NAMALWA (cell line): ENCODE measurements at places on chromosomes 13 and 19.

- no peak for DNase-seq
These were observed 507.4 kb upstream of the KLF12 start for GRCh38 chr13:74641586-74641985.

DNA sequence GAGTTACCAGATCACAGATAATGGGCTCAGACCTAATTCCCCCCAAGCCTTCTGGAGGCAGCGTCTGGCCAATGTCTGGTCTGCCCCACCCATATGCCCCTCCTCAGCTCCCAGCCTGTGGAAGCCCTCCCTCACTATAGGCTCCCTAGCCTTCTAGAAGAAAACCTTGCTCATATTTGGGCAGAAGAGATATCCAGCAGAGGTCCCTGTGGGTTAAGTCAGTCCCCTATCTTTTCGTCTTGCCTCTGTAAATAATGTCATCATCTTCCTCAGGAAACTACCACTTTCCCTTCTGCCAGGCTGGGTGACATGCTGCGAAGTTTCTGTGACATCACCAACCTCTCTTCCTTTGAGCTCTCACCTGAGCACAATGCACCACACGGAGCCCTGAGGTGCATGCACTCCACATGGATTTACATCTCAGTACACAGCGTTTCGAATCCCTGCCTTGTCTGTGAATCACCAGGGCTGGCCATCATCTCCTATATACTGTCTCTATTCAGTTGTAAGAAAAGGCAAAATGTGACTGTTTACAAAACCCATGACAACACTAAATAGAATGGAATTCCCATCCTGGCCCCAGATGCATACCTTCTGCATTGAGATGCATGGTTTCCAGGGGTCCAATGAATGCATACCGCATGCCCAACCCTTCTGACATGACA, 112.8 kb downstream of the CRYL1 start:
- no peak for DNase-seq

DNA sequence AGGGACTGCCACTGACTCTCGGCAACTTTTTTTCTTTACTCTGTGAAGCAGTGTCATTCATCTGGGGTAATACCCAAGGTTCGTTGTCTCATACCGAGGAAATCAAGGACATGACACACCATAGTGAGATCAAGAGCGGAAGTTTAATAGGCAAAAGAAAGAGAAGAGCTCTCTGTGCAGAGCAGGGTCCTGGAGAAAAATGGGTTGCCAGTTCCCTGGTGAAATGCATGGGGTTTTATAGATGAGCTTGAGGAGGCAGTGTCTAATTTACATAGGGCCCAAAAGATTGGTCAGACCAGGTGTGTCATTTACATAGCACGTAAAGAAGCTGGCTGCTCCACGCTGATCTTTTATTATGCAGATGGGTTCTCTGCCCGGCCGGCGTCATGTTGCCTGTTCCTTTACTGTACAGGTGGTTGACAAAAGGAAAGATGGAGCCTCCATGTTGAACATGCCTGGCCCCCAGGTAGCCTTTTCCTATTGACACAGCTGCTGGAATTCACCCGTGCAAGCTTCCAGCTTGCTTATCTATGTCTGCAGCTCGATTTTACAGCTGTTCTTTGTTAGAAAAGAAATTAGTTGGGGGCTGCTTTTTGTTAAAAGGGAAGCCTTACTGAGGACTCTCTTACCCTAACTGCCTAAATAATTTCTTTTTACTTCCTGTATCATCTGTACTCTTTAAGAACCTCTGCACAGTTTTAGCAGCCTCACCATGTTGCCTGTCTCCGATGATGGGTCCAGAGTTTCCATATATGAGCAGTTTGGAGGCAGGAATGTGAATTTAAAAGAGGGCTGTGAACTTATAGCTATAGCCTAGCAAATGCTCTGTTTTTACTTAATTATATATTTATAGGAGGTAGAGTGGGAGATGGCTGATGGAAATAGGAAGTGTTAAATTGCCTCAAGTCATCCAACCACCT, 98.0 kb upstream of the DIAPH3 start:
- DNase-seq = no peak

DNA sequence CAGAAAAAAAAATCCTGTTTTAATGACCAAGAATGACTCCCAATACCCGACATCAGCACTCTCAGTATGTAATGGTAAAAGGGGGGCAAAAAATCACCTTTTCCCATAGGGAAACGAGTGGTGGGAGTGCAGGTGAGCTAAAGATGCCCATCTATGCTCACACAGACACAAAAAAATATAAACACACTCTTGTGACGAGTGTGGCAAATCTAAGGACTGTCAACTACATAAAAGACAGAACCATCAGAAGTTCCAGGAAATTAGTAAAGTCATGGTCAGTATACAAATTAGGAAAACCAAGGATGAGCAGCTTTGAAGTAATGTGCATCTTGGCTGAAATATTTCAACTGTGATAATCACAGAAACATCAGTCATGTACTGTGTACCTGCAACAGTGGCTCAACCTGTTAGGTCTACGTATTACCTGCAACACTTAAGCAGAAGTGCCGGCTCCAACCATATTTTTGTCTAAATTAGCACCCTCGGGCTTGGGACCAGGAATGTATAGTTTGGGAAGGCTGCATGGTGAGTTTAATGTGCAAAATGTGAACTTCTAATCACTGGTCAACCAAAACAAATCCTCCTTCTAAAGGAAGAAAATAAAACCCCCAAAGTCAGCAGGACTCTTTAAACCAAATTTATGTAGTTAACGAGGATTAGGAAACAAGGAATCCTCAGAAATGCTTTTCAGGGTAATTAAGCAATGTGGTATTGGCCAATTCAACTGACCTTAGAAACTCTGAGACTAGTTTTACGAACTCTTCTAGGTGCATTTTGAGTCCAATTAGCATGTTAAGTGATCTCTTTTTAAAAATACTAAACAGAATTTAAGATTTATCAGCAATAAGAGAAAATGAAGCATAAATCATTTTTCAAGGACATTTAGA, 24.3 kb downstream of the ANKRD10 start:
- DNase-seq = no peak

DNA sequence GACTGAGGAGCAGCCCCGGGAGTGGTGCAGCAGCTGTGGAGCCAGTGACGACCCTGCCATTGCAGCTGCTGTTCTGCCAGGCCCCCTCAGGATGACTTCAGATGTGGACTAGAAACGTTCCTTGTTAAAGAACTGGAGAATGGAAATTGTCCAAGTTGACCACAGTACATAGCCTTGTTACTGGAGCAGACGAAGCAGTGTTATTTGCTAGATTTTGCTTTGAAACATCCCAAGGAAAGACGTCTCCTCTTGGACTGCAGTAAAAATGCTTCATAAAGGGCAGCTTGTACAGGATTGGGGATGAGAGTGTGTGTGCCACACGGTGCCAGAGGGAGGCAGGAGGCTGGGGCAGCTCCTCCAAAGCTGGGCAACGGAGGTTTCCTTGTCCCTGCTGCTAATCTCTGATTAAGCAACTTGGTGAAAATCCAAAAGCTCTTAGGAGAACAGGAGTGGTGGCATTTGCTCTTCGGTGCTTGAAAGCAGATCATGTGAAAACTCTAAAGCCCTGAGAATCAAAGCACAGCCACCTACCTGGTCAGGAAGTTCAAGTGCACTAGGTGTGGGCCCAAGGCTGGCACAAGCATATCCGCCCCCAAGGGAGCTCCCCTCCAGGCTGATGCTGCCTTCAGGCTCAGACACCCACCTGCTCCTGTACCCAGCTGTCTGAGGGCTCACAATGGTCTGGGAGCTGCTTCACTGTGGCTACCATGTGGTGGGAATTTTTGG, 34.5 kb downstream of the SHISA2 start:
- DNase-seq = no peak

DNA sequence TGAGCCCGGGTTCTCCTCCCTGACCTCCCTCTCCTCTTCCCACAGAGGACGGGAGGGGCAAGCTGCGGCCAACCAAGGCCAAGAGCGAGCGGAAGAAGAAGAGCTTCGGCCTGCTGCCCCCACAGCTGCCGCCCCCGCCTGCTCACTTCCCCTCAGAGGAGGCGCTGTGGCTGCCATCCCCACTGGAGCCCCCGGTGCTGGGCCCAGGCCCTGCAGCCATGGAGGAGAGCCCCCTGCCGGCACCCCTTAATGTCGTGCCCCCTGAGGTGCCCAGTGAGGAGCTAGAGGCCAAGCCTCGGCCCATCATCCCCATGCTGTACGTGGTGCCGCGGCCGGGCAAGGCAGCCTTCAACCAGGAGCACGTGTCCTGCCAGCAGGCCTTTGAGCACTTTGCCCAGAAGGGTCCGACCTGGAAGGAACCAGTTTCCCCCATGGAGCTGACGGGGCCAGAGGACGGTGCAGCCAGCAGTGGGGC, 162.2 kb downstream of the KDM4B start:
- peak; percentile 76 for DNase-seq

DNA sequence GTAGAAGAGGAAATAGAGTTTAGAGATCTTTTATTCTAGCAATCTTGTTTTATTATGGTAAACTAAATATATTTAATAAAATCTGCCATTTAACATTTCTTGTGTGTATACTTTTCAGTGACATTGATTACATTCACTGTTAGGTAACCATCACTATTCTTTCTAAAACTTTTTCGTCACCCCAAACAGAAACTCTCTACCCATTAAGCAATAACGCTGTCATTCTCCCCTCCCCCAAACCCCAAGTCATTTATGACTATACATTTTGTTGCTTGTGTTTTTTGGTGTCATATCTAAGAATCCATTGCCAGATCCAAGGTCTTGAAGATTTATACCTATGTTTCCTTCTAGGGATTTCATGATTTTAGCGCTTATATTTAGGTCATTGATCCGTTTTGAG, 10.6 kb downstream of the URI1 start:
- DNase-seq = no peak

- DNase-seq = no peak
These were observed 10.5 kb downstream of the MLLT1 start for GRCh38 chr19:6269101-6269886.

DNA sequence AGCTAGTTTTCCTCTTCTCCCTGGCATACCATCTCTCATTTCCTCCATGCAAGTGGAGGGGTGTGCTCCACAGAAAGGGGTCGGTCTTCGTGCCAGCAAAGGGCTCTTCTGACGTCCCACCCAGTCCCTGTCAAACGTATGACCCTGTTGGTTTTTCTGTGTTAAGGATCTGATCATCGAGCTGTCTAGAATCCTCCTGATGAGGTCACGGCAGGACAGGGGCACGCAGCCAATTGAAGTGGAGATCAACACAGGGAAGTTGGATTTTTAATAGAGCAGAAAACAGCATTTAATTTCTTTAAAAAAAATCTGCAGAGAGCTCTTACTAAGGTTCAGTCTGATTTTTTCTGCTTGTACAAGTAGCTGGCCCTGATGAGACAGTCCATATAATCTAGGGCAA, 339.4 kb downstream of the TEX29 start:
- DNase-seq = no peak

GRCh38 chr13:113656003-113656588, 1.9 kb downstream of the ATP4B start:
- DNase-seq = no peak

DNA sequence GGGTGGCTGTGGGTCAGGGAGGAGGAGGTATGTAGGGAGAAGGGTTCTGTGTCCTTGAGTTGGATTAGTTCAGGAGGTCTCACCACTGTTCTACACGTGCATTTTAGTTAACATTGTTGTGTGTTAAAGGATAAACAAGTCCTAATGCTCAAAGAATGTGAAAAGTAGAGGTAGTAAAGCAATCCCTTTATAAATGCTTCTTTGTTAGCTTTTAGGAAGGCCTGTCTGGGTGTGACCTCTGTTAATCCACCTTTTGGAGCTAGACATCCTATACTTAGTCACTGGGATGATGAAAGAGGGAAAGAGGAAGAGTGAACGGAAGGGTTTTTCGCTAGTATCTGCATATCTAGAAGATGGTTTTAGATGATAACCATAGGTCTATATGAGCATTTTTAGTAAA, 42.2 kb upstream of the FLT1 start:
- no peak for DNase-seq

DNA sequence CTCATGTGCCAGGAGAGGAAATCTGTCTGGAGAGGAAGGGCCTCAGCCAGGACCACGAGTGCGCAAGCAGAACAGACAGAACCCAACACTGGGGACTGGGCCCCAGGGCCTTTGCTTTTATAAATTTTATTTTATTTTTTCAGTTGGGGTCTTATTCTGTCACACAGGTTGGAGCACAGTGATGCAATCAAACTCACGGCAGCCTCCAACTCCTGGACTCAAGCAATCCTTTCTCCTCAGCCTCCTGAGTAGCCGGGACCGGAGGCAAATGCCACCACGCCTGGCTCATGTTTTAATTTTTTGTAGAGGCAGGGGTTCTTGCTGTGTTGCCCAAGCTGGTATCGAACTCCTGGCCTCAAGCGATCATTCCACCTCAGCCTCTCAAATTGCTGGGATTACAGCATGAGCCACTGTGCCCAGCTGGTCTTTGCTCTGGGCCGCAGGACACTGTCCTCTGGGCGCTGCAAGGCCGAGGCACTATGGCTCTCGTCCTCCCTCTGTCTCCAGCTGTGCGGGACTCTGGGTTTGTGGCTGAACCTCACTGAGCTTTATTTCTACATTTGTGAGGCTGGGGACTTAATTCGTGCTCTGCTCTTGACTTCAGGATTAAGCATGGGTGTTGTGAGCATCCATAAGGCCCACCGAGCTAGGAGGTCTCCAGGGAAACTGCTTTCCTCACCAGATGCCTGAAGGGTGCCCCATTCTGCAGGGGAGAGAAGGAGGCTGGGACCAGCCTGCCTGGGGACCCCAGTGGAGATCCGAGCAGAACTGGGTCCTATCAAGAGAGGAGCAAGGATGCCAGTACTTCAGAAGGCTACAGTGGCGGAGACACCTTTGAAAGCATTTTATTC, 144.2 kb upstream of the VSTM2B start:
- no peak for DNase-seq

GRCh38 chr13:48156466-48156865, 61.6 kb upstream of the MED4 start:
- peak; percentile 77 for DNase-seq

DNA sequence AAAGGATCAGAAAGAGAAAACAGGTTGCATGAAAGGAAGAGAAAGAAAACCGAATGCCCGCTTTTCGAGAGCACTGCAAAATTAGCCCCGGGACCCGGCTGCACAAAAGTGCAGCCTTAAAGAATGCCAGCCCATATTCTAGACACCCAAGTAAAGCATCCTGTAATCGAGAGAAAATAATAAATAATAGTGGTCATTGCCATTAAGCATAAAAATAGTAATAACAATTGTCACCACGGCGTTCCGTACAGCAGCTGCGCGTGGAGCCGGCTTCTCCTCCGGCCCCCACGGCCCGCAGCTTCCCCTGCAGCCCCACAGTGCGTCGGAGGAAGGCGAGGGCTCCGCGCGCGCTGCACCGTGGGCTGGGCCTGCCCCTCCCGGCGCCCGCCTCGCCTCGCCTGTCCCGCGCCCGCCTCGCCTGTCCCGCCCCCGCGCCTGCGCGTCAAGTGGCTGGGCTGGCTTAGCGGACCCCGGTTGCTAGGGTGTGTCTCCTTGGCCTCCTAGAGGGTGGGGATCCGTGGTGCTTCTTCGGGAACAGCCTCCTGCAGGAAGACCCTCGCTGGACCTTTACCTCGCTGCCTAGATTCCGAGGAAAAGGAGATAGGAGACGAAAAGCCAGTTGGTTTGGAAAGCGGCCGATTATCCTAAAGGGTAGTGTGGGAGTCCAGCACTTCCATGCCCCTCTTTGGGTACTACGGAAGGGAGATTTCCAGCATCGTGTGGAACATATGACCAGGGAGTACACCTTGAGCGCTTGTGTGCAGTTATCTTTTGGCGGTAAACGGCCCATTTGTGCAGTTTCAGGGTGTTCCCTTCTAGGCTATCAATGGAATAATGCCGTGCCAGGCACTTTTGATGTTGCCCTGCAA, at the start of gene LRRC63:
Gene LRRC63 (plus strand): TSS at position 446 of the 869 bp plus-strand sequence. CDS start 1,107 bp downstream, outside the sequence.
- DNase-seq = peak; percentile 63

- DNase-seq = peak; percentile 92
These were observed 2.8 kb downstream of the DMPK start for GRCh38 chr19:45779231-45780145.

GRCh38 chr13:32911506-32911905, 104.7 kb upstream of the KL start:
- peak; percentile 51 for DNase-seq

GRCh38 chr19:45008552-45008951, 7.3 kb downstream of the RELB start:
- DNase-seq = peak; percentile 67
